ENCODE measurements at places on chromosomes 7 and 10. TPM values are rescaled to one million over a fixed set of nuclear protein-coding genes. Genes with fewer than 3 reads are reported as not detected.

- DNase-seq = no peak
These were observed 12.5 kb downstream of the DYNC2I1 start for GRCh38 chr7:158868764-158869410.

The CPA4 gene
- polyA plus RNA-seq = 0.16 TPM

GRCh38 chr7:91636129-91636724 lies 244.3 kb downstream of the MTERF1 start:
- DNase-seq = no peak

The EMX2 gene
- 179 TPM for polyA plus RNA-seq

GRCh38 chr10:52121688-52122087 lies 192.4 kb upstream of the DKK1 start:
- no peak for DNase-seq

- DNase-seq = no peak
These were observed 24.1 kb downstream of the PDLIM1 start for GRCh38 chr10:95266674-95267095.

- DNase-seq = no peak
These were observed 63.8 kb downstream of the MTPN start for GRCh38 chr7:135913404-135913803.

DNA sequence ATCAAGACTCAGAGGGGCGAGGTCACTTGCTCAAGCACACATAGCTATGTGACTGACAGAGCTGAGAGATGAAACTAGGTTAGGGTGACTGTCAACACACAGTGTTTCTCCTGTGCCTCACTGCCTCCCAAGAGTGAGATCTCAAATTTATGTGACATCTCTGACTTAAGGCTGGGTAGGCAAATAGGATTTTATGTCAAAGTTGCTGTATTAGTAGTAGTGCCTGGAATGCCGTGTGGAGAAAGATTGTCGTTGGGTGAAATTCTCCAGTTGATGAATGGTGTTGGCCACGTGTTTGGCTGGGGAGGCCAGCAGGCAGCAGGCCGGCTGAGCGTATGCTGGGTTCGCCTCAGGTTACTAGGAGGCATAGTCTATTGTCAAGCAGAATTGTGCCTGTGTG lies 148.3 kb upstream of the BMPER start:
- no peak for DNase-seq

DNA sequence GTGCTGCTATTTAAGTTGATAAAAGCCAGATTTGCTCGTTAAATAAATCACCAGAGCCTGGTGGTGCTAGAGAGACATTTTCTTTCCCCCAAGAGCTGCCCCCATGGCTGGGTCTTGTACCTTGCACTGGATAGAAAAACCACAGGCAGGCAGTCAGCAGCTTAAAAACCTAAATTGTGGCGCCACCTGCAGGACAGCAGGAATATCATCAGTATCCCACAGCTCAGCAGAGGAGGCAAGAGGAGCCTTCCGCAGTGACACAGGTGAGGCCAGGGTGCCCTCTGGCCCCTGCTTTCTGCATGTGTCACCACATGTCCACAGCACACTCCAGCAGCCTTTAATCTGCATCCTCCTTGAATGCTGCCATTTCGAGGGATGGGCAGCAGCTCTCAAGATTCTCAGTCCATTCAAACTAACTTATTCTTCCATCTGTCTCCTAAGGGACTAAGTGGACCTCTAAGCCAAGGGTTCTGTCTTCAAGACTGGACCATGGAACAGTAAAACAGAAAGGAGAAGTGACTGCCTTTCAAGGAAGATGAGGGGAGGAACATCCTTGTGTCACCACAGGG lies 4.5 kb upstream of the PLXNA4 start:
- no peak for DNase-seq

The ZNF32 gene
- 76.3 TPM for polyA plus RNA-seq

- DNase-seq = no peak
These were observed 324.7 kb downstream of the CXCL12 start for GRCh38 chr10:44060221-44060620.

GRCh38 chr10:4212111-4212630 lies 427.2 kb upstream of the KLF6 start:
- no peak for DNase-seq

The CCL24 gene
- 0.36 TPM for polyA plus RNA-seq

All from right renal cortex interstitium (tissue), 3 donors.